ENCODE measurements at places on chromosomes 1 and 21. TPM values are rescaled to one million over a fixed set of nuclear protein-coding genes. Genes with fewer than 3 reads are reported as not detected.

The CR1L gene
- polyA plus RNA-seq = not detected

The B3GALT2 gene
- polyA plus RNA-seq = not detected

The SORT1 gene
- polyA plus RNA-seq = 6.7 TPM

The DLGAP3 gene
- 0.07 TPM for polyA plus RNA-seq

The GJA9 gene
- not detected for polyA plus RNA-seq

The ELAVL4 gene
- not detected for polyA plus RNA-seq

The GUCA2B gene
- not detected for polyA plus RNA-seq

The ITGB2 gene
- 0.54 TPM for polyA plus RNA-seq

The NR5A2 gene
- 12.0 TPM for polyA plus RNA-seq

The FAM151A gene
- not detected for polyA plus RNA-seq
